ENCODE measurements at places on chromosomes 5 and 9.

GRCh38 chr5:17129093-17129849, 88.2 kb upstream of the BASP1 start:
- no peak for DNase-seq

GRCh38 chr9:88092797-88093331, 45.4 kb downstream of the SPATA31C2 start:
- no peak for DNase-seq

DNA sequence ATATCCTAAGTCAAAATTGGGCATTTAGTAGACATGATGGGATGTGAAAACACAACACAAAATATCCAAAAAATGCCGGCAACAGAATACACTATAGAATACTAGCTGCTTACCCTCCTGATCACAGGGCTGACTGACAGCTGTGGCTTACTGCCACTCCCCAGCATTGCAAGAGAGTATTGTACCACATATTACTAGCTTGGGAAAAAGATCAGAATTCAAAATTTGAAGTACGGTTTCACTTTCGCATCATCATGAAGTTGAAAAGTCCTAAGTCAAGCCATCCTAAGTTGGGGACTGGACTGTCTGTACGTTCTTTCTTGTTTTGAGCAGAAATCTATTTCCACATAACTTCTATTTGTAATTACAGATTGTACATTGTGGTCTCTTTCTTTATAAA, 851.4 kb downstream of the MAT2B start:
- DNase-seq: no peak

DNA sequence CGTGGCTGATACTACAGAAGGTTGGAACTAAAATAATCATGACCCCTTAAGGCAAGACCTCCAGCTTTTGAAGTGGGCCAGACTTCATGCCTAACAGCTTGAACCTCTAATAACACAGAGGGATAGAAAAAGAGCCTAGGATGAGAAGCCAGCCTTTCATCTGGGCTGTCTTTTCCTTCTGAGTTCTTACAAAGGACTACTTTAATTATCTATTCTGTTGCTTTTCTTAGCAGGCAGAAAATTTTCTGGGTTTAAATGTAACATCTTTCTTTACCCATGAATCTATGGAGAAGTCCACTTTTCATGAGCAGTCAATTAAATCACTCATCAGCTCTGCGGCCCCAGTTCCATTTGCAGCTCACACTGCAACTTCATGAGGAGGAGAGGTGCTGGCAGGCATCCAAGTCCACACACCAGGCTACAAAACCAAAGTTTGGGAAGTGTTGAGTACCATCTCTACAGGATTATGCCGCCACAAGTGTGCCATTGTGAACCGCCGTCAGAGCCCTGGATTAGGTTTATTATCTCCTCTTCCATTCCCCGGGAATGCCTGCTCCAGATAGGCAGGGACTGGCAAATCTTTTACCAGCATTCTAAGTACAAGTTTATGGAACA, 192.0 kb downstream of the TLE4 start:
- no peak for DNase-seq

GRCh38 chr9:17810728-17811571, 232.1 kb downstream of the SH3GL2 start:
- DNase-seq: no peak

- no peak for DNase-seq
These were observed 60.1 kb upstream of the ZNF608 start for GRCh38 chr5:124806373-124807077.

DNA sequence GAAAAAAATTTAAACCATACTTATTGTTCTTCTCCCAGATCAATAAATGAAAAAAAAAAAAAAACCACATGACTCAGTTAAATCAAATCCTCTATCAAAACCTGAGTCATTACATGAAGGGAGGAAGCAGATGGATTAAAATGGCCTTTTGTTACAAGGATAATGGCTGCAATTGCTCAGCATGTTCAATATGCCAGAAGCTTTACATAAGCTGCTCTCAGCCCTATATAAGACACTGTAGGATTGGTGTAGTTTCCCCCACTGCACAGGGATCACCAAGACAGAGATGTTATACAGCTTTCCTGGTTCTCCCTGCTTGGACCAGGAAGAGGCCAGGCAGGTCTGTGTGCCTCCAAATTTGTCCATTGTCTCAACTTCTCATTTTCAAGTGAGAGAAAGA, 101.6 kb upstream of the MAP1B start:
- DNase-seq: no peak

DNA sequence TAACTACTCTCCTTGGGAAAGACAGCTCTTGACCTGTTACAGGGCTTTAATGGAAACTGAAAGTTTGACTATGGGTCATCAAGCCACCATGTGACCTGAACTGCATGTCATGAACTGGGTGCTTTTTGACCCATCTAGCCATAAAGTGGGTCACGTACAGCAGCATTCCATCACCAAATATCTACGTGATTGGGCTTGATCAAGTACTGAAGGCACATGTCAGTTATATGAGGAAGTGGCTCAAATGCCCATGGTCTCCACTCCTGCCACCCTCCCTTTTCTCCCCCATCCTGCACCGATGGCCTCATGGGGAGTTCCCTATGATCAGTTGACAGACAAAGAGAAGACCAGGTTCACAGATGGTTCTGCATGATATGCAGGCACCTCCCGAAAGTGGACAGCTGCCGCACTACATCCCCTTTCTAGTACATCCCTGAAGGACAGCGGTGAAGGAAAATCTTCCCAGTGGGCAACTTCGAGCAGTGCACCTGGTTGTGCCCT, 7.3 kb upstream of the FCN1 start:
- DNase-seq: no peak

DNA sequence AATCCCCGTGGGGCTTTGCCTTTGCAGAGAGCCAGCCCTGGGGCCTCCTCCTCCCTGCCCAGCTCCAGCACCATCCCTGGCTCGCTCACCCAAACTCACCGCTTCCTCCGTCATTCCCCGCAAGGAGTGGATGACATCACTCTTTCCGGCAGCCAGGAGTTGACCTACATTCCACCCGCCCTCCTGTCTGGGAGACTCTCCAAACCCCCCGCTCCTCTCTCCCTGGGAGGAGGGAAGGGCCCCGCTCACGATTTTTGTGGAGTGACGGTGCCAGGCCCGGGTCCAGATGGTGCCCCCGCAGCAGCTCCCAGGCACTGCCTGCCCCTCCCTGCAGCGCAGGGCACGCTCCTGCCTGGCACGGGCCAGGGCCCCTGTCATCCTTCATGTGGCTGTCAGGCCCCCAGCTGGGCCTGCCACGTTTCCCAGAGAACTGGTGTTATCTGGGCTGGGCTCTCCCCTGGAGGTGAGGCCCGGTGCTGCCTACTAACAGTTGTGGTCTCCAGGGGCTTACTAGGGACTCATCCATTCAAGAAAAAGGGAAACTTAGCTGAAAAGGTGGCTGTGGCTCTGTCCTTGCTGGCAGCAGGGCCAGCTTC, 52.3 kb downstream of the NTNG2 start:
- no peak for DNase-seq

- no peak for DNase-seq
These were observed 133.6 kb downstream of the SV2C start for GRCh38 chr5:76216748-76217147.

- DNase-seq: no peak
These were observed 48.9 kb downstream of the FAM174A start for GRCh38 chr5:100584069-100584468.

- DNase-seq: no peak
These were observed 2.5 kb upstream of the WHRN start for GRCh38 chr9:114507726-114508125.

DNA sequence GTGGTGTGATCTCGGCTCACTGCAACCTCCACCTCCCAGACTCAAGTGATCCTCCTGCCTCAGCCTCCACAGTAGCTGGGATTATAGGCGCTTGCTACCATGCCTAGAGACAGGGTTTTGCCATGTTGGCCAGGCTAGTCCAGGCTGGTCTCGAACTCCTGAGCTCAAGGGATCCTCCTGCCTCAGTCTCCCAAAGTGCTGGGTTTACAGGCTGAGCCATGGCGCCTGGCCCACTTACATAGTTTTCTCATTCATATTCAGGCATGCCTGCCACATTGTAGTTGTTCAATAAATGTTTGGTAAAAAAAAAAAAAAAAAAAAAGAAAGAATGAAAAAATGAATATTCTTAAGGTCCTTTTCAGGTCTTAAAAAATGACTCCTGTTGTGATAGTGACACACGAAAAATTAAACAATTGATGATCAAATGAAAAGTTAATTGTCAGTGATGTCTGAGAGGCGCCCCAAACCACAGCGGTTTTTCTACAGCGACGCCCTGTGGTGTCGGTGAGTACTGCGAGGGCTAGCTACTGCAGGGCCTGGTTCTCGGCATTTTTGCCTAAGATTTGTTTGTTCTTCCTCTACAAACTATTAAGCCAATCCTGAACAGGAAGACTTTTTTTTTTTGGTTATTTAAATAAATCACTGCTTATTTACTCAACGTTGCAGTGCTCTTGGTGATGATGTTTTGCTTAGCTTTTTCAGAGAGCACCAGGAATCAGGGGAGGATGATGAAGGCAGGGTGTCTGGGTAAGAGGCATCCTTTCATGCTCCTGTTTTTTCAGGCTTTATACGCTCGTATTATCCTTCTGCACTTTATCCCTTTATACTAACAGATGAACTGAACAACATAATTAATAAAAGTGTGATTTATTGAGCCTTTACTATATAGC, 67.0 kb upstream of the DPYSL3 start:
- DNase-seq: no peak

- DNase-seq: no peak
These were observed 49.2 kb downstream of the PCSK5 start for GRCh38 chr9:75939536-75940111.

DNA sequence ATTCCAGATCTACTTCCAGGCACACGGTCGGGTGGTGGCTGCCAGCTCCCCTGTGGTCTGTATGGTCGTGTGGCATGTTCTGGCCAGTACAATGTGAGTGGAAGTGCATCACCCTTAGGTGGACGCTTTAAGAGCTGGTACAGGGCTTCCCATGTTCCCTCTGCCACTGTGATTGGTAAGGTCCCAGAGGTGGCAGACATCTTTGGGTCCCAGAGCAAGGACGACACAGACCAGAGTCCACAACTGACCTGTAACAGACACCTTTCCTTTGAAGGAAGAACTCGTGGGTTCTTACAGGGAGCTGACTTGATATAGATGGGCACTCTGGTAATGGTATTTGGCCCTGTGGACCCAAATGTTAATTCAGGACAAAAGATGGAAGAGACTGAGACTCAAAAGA, 90.0 kb upstream of the GDNF start:
- no peak for DNase-seq

DNA sequence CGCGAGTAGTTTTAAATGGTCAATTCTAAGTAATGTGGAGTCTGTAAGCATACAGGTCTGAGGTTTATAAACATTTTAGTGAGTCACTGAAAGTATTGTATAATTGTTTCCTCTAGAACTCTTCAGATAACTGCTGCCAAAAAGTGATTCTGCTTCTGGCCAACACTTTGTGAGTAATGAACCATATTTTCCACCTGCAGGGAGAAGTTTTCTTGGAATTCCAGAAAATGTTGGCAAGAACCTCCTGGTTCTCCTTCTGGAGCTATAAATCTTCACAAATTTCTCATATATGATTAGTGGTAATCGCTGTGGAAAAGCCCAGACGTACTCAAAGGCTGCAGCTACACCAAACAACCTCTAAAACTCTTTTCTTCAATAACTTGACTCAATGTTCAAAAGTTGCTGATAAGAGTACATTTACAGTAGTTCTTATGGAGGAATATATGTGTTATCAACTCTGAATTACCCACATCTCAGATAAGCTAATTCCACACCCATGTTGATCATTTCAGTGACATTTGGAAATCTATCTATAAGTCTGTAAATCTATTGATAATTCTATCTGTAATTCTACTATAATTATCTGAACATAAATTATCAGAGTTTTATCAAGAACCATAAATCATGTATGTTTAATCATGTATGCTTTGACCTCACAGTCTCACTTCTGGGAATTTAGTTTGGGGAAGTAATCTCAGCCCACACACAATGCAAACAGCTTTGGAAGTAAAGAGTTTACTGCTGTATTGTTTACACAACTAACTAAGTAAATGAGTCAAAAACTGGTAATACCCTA, 74.1 kb downstream of the FNBP1 start:
- DNase-seq: no peak

DNA sequence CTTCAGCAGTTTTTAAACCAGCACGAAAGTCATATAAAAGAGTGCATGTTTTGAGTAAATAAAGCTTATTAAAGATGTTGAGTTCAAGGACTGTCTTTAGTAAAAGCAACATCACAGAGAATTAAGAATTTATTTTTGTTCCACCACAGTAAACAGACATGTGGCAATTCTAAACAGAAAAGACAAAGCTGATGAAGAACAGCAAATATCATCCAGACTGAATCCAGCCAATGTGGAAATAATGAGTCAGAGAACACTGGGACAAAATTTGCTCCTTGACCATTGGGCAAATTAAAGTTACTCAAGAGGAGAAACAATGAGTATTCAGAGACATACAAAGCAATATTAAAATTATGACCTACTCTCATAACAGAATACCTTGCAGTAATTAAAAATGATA, 28.8 kb downstream of the OR2K2 start:
- no peak for DNase-seq

DNA sequence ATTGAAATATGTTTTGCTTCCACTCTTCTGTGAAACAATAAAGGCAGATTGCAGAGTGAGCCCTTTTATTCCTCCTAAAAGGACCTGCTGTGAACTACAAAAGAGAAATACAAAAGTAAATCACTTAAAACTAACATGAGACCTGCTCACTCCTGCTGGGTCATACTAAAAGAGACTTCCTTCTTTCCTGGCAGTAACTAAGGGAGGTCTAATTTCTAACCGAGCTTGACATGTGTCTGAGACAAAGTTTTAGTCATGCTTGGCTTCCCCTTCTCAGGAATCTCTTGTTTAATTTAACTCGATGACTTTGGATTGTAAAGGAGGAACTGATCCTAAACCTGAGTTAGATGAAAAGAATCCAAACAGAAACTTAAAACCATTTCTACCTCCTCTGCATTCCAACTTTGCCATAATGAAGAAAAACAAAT, 86.4 kb upstream of the CDH6 start:
- no peak for DNase-seq

DNA sequence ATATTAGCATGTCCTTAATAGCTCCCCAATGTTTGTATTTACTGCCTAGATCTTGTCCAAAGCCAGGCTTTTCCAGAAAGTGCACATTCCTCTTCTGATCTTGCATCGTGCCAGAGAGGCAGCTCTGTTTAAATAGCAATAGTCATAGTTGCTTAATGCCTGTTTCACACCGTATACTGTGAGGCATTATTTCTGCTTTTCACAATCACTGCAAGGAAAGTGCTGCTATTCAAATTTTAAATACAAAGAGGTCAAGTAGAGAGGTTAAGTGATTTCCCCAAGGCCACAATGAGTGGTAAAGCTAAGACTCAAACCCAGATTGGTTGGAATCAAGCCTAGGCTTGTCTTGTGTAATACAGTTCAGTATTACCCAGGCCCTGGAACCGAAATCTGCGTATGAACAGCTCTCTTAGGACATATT, 153.6 kb downstream of the SNX18 start:
- DNase-seq: no peak

DNA sequence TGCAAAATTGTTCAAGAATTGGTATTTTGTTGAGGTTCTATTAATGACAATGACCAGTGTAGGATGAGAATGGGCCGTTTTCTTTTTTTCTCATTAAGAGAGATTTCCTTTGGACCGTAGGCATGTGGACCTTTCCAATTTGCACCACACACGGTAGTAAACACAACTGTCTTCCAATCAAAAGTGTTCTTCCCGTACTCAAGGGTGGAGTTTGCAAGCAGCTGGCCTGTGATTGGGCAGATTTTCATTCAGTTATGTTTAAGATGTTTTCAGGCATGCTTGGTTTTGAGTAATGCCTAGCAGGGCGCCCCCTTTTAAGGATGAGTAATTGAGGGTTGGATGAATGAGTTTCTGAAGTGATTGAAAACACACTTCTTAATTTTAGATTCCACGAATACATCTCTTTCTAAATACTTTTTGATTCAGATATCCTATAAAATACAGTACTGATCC, 2.5 kb downstream of the KDM3B start:
- no peak for DNase-seq

GRCh38 chr5:109878887-109879286, 189.2 kb downstream of the MAN2A1 start:
- no peak for DNase-seq
